ENCODE measurements at places on chromosomes 11 and 22. TPM values are rescaled to one million over a fixed set of nuclear protein-coding genes. Genes with fewer than 3 reads are reported as not detected.
A peak's percentile ranks its signal among the peaks of the same experiment; 100 is the strongest.

GRCh38 chr22:44538518-44539315 lies 40.7 kb upstream of the RTL6 start:
- H3K4me3 ChIP-seq: no peak overlapping the region
- no peaks in the 10 kb centered on the region for H3K27me3 ChIP-seq

GRCh38 chr22:42091455-42091782 lies 847 bp upstream of the NDUFA6 start:
- peak overlapping the region; percentile 93 for H3K27ac ChIP-seq
- H3K4me3 ChIP-seq: peak overlapping the region; percentile 91
- H3K27me3 ChIP-seq: no peaks in the 10 kb centered on the region
- peaks cover 10% of the 10 kb centered on the region for H3K36me3 ChIP-seq
- H3K4me1 ChIP-seq: peaks cover 5% of the 10 kb centered on the region

DNA sequence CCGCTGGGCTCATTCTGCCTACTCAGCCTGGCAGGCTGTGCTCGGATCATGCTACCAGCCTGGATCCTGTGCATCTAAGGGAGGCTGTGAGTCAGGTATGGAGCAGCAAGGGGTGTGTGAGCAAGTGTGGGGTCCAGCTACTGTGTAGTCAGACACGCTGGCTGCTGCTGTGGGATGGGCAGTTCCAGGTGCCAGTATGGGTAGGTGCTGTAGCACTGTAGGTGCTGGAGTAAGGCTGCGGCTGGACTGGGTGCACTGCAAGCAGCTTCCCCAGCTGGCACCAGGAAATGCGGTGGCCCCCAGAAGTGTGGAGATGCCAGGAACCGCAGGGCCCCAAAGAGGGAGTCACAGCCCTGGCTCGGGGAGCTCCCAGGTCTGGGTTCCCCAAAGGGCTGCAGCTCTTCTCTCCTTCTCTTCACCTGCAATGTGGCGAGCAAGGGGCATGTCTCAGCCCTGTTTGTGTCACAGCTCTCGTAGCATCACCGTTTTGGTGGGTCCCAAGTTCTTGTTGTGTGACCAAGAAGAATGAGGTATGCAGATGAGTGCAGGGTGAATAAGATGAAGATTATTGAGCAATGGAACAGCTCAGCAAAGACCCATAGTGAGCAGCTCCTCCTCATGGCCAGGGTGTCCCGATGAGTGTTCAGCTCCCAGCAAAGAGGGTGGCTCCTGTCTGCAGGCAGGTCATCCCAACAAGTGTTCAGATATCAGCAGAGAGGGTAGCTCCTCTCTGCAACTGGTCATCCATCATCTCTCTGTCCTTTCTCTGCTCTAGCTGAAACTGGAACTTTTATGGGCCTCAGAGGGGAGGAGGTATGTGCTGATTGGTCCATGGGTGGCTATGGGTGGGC lies 462.9 kb downstream of the TBC1D22A start:
- no peak overlapping the region for H3K27ac ChIP-seq
- no peaks in the 10 kb centered on the region for H3K4me1 ChIP-seq
- DNase-seq: no peak
- no peaks in the 10 kb centered on the region for H3K36me3 ChIP-seq

GRCh38 chr11:44313761-44314489 lies 4.0 kb upstream of the ALX4 start:
- H3K27me3 ChIP-seq: peaks cover 42% of the 10 kb centered on the region
- H3K36me3 ChIP-seq: no peaks in the 10 kb centered on the region
- DNase-seq: no peak
- peaks cover 26% of the 10 kb centered on the region for H3K4me1 ChIP-seq
- H3K27ac ChIP-seq: no peak overlapping the region

DNA sequence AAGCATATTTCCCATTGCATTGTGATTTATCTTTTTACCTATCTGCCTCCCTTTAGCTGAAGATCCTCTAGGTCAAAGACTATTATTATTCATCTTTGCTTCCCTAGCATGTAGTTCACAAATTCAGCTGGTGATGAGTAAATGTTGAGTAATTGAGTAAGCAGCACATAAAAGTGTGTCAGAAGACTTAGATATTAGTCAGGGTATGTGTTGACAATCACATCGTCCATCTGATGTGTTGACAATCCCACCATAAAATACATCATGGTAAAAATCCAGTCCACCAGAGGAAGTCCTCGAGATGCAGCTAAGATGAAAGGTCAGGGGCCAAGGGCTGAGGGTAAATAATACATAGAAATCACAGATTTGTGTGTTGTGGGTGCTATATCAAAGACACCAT lies 22.9 kb upstream of the ABTB2 start:
- no peaks in the 10 kb centered on the region for H3K4me1 ChIP-seq
- DNase-seq: no peak
- no peaks in the 10 kb centered on the region for H3K27me3 ChIP-seq
- H3K36me3 ChIP-seq: no peaks in the 10 kb centered on the region
- no peak overlapping the region for H3K27ac ChIP-seq

DNA sequence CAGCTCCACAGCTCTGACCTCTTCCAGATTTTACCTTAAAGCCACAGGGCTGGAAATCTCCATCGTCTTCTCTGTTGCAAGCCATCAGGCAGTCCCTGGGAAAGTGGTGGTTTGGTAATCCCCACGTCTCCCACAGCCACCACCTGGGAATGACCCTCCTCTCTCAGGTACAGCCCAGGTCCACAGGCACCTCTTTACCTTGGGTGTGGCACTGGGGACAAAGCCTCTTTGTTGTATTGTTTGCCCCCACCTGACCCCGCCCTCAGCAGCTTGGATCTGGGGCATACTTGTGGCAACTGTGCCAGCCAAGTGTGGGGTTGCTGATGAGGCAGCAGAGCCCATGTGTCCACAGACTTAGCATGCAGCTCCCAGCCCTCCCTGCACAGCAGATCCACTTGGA lies 77.6 kb downstream of the LRRC32 start:
- DNase-seq: no peak
- no peaks in the 10 kb centered on the region for H3K4me1 ChIP-seq
- no peaks in the 10 kb centered on the region for H3K27me3 ChIP-seq

HEPHL1 gene
- not detected for total RNA-seq

Data from ascending aorta (tissue), 2 donors.